Upper lobe of left lung (tissue), 6 donors: ENCODE measurements at places on chromosomes 6 and 20. TPM values are rescaled to one million over a fixed set of nuclear protein-coding genes. Genes with fewer than 3 reads are reported as not detected.

MICB gene
- total RNA-seq: 7.3 TPM

- no peak for DNase-seq
These were observed 71.9 kb upstream of the TOP1 start for GRCh38 chr20:40956542-40957264.

DNA sequence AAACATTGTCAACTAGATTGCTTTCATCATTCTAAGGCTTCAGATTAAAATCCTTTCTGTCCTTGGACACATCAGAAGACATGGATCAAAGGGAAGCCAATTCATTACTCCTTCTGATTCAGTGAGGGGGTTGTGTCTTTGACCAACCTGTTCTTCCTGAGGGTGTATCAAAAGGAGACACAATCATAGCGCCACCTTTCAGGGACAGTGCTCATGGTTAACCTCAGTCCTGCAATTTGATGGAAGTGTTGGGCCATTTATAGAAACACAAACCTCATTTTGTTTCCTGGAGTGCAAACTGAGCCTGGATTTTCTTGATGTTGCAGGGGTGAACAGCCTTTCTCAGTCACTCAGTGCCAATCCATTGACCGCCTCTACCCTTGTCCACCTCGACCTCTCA is 163.9 kb upstream of the SCGN start:
- DNase-seq: no peak

DNA sequence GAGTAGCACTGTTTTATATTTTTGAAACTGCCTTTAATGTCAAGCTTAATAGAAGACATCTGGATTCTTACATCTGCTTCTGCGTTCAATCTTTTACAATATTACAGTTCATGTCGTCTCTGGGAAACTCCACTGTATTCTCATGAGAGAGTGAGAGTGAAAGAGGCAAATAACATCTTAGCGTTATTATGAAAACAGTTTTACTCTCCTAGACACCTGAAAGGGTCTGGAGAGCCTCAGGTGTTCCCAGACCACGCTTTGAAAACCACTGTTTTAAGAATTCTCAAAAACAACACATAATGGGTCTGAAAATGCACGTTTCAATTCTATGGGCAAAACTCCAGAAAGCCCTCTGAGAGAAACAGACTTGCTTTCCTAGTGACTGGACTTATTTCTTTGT is 63.3 kb downstream of the ARHGAP18 start:
- no peak for DNase-seq

KCNQ5 gene
- 3.1 TPM for total RNA-seq

- DNase-seq: no peak
These were observed 87.0 kb downstream of the SERAC1 start for GRCh38 chr6:158080849-158081656.

GRCh38 chr6:106051226-106051625 is 34.9 kb upstream of the PRDM1 start:
- DNase-seq: no peak

- DNase-seq: no peak
These were observed 162.5 kb downstream of the TRMT11 start for GRCh38 chr6:126148853-126149252.

DNA sequence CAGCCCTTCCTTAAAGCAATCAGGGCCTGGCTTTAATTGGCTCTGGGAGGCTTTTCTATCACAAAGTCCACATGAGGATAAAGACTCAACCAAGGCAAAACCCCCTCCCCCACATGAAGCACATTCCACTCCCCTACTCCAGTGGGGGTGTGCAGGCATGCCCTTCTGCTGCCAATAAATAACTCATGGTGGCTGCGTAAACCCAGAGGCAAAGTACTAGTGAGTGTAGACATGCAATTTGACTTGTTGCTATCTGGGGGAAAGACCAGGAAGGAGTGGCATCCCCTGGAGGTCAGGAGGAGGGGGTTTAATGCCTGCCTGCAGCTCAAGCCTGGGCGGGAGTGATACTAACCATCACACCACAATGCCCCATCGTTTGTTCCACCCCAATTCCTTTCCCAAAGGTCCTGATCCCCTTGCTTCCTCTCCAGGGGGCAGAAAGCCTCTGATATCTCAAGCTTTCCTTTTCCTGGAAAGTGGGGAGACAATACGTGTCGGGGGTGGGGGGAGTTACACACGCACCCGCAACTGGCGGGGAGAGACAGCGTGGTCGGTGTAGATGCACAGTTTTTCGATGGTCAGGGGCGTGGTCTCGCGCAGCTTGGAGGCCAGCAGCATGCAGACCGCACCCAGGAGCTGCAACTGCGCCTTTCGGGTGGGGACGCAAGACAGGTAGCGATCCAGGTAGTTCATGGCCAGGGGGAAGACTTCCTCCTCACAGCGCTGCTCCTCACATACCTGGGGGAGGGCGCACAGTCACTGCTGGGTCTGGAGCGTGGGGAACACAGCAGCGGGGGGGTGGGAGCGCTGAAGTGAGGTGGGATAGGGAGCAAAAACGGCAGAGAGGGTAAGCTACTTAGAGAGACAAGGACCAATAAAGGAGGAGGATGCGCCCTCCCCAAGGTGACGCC is 1.5 kb downstream of the CCND3 start:
- DNase-seq: peak; percentile 38

ZNF831 gene
- 1.4 TPM for total RNA-seq

DNA sequence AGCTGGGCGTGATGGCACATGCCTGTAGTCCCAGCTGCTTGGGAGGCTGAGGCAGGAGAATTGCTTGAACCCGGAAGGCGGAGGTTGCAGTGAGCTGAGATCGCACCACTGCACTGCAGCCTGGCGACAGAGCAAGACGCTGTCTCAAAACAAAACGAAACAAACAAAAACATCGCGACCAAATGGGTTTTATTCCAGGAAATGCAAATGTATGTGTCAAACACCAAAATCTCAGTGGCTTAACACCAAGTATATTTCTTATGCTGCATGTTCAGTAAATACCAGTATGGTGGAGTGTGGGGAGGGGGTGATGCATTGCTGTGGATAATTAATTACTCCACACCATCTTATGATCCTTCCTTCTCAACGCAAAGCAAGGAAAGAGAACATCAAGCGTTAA is 28.1 kb downstream of the ACTR5 start:
- no peak for DNase-seq

DNA sequence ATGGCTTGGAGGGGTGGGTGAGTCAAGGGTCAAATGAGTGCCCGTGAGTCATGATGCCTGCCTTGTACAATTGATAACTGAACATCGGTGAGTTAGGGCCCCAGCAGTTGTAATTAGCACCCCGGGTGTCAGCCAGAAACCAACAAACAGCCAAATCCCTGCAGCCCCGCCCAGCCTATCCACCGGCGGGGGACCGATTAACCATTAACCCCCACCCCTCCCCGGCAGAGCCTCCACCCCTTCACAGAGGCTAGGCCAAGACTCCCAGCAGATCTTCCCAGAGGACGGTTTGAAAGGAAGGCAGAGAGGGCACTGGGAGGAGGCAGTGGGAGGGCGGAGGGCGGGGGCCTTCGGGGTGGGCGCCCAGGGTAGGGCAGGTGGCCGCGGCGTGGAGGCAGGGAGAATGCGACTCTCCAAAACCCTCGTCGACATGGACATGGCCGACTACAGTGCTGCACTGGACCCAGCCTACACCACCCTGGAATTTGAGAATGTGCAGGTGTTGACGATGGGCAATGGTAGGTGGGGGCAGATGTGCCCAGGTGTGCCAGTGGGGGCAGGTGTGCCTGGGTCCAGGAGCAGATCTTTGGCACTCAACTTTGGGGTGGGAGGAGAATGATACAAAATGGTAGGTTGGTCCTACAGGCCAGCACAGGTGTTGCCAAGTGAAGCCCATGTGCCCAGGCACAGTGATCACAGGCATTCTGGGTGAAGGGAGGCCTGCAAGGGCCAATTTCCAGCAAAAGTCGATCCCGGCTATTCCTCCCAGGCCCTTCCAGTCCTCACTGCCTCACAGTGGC is 45.7 kb downstream of the HNF4A start:
- no peak for DNase-seq

- DNase-seq: no peak
These were observed 59.4 kb upstream of the CITED2 start for GRCh38 chr6:139433631-139434419.

DNA sequence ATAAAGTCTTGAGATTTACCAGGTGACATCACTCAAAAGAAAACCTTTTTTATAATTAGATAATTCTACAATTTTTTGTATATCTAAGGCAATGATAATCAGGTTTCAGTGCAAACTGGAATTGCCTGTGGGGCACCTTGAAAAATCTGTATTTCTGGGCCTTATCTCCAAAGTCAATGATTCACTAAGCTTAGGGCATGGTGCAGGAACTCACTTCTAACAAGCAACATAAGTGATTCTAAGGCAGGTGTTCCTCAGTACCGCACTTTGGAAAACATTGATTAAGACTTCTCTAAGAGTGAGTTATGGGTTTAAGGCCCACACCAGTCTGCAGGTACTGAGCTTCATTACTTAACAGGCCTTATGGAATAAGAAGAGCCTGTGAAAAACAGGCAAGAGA is 115.3 kb downstream of the COL12A1 start:
- DNase-seq: no peak

FOXS1 gene
- 1.3 TPM for total RNA-seq

DNA sequence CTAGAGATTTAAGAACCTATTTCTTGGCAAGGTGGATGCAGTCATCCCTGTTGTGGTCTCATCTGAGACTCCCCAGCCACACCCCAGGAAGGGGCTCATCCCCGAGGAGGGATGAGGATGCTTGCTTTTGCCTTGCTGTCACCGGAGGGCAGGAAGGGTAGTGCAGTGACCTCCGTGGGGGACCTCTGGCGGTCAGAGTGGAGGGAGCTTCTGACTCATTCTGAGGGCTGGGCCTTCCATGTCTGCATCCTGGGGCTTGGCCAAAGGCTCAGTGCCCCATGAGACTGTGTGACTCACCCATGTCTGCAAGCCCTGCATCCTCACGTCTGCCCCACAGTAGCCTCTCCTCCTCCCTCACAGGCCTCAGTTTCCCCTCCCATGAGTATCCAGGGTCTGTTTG is 38.7 kb downstream of the UQCC2 start:
- no peak for DNase-seq

DNA sequence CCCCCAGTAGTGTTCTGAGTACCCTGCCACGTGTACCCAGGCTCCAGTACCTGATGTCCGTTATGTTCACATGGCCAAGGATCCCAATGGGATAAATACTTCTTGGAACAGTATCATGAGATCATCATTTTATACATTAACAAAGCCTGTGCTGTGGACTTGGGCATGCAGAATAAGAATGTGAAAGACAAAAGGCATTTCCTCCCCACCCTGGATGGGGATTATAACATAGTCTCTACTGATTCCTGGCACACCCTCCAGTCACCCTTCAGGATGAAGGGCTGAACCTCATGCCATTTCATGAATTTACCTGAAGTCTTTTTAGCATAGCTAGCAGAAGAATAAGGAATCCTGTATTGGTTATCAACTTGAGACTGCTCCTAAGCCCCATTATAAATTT is 2.8 kb downstream of the TNFRSF21 start:
- DNase-seq: no peak

GRCh38 chr6:29724937-29725869 is 2.0 kb downstream of the HLA-F start:
- DNase-seq: no peak

GRCh38 chr20:49785852-49786175 is 26.8 kb upstream of the SLC9A8 start:
- DNase-seq: no peak

- DNase-seq: no peak
These were observed 300.1 kb downstream of the GMDS start for GRCh38 chr6:1945235-1945832.

DNA sequence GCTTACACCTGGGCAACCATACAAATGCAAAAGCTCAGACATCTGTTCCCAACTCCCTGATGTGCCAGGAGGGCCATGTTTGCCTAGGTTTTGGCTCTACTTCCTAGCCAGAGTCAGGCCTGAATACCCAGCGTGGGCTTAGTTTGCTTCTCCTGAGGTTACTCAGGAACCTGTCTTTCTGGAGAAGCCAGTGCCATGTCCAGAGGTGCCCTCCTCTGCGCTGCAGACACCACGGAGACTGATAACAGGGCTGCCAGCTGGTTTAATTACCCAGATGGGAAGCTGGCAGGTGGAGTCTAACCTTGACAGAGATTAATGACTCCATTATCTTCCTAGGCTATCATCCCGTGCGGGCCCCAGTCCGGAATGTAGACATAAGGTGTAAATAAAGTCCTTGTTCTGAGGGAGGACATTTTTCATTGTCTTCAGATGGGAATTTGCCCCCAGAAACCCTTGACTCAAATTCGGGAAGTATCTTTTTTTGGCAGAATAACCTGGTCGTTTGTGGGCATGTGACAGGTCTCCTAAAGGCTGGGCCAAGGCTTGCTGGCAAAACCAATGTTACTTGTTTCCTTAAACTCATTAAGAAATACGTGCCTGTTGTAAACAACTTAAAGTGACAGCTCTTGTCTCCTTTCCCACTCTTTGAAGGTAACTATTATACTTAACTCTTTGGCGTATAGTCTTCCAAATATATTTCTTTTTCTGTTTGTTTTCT is 29.2 kb upstream of the ZNFX1 start:
- DNase-seq: no peak

GSTA1 gene
- 60.9 TPM for total RNA-seq

DNA sequence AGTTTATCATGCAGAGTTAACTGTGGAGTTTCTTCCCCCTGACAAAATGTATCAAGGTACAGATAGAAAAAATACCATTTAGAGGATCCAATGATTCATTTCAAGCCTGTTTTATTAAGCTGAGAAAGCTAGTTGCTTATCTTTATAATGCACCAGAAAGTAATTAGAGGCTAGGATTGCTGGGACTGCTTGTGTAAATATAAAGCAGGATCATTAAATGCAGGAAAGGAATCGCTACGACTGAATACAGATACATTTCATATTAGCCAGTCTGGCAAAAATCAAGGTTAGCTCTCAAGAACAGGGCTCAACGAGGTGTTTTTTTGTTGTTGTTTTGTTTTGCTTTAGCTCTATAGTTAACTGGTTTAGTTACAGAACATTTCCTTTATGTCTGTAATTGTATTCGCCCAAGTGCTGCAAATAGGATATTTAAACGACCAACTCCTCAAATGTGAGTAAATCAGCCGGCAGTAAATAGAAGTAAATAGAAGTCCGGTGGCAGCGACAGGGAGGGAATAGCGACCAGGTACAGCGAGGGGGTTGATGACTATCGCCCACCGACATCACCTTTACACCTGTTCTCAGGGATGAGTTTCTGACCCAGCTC is 748 bp downstream of the UBE2J1 start:
- DNase-seq: no peak

PRRT1 gene
- total RNA-seq: 0.97 TPM

- no peak for DNase-seq
These were observed 61.0 kb downstream of the CRYBG1 start for GRCh38 chr6:106421496-106421895.

DNA sequence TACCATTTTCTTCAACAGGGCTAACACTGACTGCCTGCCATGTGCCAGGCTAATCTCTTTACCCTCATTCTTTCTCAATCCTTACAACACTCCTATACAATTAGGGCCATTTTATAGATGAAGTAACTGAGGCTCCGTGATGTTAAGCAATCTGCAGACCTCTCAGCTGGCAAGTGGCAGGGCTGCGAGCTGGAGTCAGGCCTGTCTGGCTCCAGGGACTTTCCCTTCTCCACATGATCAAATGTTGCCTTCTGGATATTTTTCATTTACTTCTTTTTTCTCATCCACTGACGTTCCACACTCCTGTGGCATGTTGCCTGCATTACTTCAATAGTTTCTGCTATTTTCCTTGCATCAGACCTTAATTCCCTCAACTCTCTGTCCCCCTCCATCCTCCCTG is 55.2 kb upstream of the TAGAP start:
- DNase-seq: no peak

TP53INP2 gene
- total RNA-seq: 26.1 TPM
